Cortex of kidney (tissue), 1 donor: ENCODE measurements at places on chromosomes 6 and 20.

- no peak for DNase-seq
These were observed 393.2 kb upstream of the SOX4 start for GRCh38 chr6:21200134-21200870.

DNA sequence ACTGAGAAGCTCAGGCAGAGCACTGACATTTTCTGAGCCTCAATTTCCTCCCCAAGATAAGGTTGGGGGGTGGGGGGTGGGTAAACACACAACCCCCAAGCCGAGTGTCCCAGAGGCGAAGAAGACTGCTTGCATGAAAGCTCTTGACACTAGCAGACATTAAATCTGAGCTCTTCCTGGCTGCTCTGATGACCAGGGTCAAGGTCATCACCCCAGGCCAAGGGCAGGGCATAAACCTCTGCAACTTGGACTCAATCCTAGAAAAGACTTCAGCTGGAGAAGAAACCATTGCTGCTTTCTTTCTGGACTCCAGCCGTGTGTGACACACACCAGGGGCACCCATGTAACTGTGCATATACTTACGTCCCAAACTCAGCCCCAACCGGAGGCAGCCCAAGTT is 109.0 kb downstream of the BANF2 start:
- no peak for DNase-seq

DNA sequence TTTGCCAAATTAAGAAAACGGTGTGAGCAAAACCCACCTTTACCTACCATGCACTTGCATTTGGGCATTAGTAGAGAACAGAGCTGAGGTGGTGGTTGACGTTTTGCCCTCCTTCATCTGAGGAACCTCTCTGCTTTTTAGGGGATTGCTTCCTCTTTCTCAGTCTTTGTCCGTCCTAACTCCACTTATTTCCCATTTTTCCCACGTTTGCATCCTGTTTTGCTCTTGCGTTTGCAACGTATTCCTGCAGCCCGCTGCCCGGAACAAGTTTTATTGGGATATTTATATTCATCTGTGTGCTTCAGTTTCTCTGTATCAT is 374 bp upstream of the SERINC1 start:
- no peak for DNase-seq

DNA sequence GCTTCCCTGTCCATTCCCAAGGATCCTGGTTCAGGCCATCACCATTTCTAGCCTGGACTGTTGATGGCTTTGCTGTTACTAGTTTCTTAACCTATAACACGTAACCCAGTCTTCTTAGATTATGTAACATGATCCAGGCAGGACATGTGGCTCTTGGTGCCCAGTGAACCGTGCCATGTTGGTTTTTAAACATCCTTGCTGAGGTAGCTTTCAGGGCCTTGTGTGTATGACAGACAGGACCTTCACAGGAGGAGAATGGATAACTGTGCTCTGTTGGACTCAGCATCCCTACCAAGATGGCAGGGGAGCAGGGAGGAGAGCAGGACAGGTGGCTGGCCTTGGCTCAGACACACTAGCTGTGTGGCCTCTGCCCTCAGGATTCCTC is 46.8 kb downstream of the PANK2 start:
- no peak for DNase-seq

GRCh38 chr6:140459209-140459608 is 1084.8 kb upstream of the CITED2 start:
- DNase-seq: no peak

DNA sequence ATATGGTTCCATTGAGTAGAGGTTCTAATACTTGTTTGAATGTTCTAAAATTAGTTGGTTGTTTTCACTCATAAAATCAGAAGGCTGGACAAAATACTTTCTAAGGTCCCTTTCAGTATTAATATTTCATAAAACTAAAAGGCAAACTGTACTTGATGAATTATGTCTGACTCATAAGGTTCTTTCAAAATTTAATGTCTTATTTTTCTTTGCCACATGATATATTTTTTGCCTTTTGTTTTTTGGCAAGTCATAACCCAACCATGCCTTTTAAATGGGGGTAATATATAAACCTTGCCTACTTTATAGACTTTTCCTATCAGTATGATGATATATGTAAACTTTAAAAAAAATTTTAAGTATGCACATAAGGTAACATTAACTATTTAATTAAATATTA is 244.7 kb downstream of the PTPRK start:
- no peak for DNase-seq

DNA sequence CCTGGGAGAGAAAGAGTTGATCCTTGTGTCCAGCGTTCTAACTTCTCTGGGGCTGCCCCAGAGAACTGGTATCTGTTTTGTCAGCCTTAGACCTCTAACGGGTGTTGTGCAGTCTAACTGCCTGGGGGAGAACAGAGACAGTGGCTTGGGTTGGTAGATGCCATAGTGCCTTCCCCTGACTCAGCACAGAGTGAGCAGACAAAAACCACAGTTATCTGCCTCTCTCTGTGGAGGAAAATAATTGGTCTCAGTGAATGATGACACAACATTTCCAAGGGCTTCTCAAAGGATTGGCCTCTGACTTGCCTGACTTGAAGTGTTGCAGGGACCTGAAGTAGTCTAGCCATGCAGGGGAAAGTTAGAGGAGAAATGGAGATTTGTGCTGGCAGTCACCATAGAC is 226.2 kb upstream of the MAN1A1 start:
- no peak for DNase-seq

DNA sequence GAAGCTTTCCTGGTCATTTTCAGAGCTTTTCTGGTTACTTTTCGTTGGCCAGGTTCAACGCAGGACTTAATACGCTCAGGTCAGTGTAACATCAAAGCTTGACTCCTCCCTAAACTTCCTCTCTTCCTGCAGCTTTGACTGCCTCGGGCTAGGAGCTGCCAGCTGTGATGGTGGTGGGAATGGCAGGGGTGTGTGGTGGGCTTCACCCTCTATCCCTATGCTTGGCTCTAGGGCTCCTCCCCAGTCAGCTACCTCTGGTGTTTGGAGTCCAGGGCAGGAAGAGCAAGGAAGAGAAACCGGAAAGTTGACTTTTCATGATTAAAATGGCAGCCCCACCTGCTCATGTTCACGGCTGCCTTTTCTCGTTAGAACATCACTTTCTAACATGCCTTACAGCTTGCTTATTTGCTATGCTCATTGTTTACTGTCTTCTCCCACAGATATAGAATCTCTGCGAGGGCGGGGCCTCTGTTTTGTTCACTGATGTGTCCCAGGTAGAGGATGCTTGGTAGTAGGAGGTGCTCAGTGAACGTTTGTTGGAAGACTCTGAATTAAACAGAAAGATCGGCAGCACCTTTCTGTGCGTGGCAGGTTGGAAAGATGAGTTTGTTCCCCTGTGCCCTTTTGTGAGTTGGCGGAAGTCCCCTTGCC is 16.1 kb upstream of the PPP1R14C start:
- DNase-seq: no peak

DNA sequence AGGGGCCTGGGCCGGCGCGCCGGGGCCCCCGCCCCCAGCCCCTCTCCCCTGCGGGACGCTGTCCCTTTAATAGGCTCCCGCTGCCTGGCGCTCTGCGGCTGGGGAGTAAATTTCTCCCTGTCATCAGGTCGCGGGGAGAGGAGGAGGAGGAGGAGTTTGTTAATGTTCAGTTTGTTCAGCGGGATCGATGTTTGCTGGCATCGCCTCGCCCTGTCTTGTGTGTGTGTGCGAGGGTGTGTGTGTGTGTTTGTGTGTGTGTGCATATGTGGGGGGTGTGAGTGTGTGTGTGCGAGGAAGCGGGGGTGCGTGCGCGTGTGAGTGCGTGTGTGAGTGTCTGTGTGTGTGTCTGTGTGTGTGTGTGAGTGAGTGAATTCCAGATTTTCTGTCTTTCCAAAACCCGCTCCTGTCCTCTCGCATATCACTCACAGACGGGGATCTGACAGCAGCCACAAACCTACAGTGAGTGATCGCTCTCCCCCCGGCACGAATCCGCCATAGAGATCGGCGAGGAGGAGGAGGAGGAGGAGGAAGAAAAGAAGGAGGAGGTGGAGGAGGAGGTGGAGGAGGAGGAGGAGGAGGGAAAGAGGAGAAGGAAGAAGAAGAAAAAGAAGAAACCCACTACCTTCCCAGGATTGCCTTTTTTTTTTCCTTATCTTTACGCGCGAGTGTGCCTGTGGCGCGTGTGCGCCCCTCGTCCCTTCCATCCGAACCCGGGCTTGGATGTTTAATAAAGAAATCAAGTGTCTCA is at the start of gene TSHZ2:
TSS of gene TSHZ2 (plus strand) at position 169 of the 748 bp plus-strand sequence. CDS start 936 bp downstream, outside the sequence.
- no peak for DNase-seq

- no peak for DNase-seq
These were observed 46.7 kb downstream of the RNF217 start for GRCh38 chr6:125008957-125009356.

DNA sequence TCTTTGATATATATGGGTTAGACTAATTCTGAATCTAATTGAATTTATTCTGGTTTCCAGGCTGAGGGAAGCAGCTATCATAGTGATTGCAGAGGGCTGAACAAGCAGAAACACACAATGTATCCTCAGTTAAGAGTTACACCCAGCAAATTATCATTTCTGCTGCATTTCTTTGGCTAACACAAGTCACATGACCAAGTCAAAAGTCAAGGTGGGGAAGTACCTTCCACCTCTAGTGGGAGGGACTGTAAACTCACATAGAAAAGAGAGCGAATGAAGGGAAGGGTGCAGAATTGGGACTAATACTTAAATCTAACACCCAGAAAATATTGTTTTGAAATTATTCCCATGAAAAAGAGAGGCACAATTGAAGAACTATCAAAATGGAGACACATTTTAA is 719.7 kb upstream of the MMS22L start:
- DNase-seq: no peak

DNA sequence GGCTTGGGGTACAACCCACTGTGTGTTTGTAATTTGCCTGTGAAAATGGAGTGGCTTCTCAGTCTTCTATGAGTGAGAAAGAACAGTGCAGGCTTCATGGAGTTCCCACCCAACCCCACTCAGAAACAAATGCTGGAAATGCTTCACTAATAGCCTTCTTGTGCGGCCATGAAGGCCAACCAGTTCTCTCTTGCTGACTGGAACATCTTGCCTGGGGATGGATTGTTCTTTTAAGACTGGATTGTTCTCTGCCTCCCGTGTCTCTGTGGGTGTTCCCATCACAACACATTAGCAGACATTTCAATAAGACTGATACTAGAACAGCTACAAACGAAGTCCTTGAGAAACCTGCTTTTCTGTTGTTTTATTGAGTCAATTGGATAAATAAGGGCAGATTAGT is 110.6 kb downstream of the PPP1R14C start:
- DNase-seq: no peak

- DNase-seq: no peak
These were observed 12.8 kb downstream of the DLL1 start for GRCh38 chr6:170277893-170278742.

GRCh38 chr6:159309723-159310122 is 140.5 kb downstream of the FNDC1 start:
- DNase-seq: no peak

DNA sequence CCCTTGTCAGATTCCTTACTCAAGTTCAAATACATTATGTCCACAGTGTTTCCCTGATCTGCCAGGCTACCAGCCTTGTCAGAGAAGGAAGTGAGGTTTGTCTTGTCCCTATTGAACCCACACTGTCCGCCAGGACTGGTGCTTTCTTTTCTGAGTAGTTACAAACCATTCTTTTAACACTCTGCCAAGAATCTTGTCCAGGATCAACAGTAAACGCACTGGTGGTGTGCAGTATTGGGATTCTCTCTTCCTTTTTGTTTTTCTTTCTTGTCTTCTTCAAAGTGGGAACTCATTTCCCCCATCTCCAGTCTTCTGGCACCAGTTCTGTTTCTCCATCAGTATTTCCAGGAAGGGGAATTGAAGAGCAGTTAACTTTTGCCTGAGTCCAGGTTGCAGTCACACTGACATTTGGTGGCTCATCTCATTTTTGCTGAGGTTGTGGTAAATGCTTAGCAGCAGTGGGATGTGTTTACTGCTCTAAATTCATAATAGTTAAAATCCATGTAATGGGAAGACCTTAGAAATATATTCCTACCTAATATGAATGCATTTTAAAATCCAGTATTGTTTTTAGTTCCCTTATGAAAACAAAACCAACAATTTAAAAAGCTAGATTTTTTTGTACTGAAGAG is 295.3 kb downstream of the PRL start:
- no peak for DNase-seq

GRCh38 chr20:48621376-48622078 is 206.3 kb downstream of the PREX1 start:
- no peak for DNase-seq

GRCh38 chr6:100194535-100194934 is 200.5 kb upstream of the MCHR2 start:
- no peak for DNase-seq

GRCh38 chr6:29764422-29765196 is 41.4 kb downstream of the HLA-F start:
- DNase-seq: no peak

GRCh38 chr6:18527836-18528743 is 140.9 kb downstream of the RNF144B start:
- DNase-seq: no peak

DNA sequence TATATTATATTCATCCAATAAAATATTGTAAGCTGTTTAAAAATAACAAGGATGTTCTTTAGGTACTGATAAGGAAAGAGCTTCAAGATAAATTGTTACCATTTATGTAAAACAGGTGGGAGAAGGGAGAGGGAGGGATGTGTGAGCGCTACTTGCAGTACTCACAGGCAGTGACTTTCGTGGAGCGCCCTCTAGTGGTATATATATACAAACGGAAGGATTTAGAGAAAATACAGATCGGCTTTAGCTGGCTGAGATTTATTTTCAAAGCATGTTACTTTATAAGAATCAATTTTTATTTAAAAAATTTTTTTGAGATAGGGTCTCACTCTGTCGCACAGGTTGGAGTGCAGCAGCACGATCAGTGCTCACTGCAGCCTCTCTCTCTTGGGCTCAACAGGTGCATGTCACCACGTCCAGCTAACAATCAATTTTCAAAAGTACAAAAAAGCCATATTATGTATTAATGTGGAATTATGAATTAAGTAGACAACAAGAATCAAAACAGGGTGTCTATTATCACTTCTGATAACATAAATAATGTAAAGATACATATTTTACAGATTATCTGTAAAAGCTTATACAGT is 3.3 kb upstream of the MOG start:
- no peak for DNase-seq

DNA sequence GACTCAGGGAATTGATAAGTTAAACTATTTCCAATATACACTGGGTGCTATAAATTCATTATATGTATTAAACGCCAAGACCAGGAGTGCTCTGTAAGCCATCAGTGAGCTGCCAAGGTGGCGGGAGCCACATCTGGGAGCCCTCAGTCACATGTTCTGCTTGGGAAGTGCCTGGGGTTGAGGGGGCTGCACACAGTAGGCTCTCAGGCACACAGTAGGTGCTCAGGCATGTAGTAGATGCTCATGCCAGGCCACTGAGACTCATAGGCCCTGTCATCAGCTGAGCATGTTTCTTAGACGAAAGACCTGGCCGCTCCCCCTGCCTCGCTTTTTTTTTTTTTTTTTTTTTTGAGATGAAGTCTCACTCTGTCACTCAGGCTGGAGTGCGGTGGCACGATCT is 83.3 kb upstream of the BHLHE23 start:
- DNase-seq: no peak

DNA sequence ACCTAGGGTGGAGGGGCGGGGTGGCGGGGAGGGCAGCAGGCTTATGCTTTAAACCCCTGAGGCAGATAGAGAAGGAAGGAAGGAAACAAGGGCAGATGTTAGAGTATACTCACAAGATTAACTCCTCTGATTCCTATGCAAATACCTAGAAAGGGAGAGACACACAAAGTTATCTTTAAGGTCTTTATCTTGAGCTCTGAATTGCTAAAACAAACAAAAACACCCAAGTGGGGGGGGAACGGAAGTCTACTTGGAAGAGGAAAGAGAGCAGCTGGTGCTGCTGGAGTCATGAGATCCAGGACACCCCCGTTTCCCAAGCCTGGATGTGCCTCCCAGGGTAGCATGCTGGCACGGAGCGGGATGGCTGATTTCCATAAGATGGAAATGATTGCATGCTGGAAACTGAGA is 43.4 kb downstream of the PLAGL1 start:
- no peak for DNase-seq
